ENCODE measurements at places on chromosomes 3 and 15. TPM values are rescaled to one million over a fixed set of nuclear protein-coding genes. Genes with fewer than 3 reads are reported as not detected.

- DNase-seq, result no peak
Observed at GRCh38 chr3:52432225-52432624, 12.7 kb downstream of the SEMA3G start.

GRCh38 chr3:126983276-126983652, 349 bp downstream of the PLXNA1 start:
- no peak for DNase-seq

The GPR62 gene
- under 0.01 TPM for total RNA-seq

GRCh38 chr3:192573240-192573639, 154.1 kb downstream of the FGF12 start:
- no peak for DNase-seq

- DNase-seq, result no peak
Observed at GRCh38 chr15:69150841-69151240, 9.6 kb upstream of the GLCE start.

- peak; percentile 36 for DNase-seq
Observed at GRCh38 chr3:104437131-104437750, 929.5 kb upstream of the ALCAM start.

- DNase-seq, result no peak
Observed at GRCh38 chr3:126580746-126581145, 22.0 kb upstream of the C3orf22 start.

GRCh38 chr3:38365469-38366062, 19.0 kb downstream of the XYLB start:
- DNase-seq, result no peak

DNA sequence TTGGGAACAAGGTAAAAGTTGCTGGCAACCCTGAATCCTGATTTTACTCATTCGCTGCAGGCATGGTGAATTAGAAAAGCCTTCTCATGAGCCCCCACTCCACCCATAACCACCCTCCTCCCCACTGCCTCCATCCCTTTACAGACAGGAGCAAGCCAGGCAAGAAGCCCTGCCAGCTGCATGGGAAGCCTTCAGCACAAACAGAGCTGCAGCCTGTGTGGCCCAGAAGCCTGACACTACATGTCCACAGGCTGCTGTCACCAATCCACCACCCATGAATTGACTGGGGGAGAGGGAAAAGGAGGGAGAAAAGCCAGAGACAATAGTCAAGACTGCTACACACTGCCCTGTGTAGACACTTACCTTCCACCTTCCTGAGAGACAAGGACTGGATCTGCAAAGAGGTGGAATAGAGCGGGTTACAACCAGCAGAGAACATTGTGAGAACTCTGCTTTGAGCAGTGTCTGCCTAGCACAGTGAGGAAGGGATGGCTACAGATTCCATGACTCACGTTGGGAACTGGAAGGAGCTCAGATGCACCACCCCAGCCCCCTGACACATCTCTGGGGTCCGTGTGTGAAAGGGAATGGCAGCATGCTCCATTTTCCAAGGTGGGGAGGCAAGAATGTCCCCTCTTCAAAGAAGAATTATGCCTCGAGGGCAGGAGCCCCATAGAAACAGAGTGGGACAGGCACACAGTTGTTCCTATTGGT, 33.9 kb downstream of the DZIP1L start:
- DNase-seq, result peak; percentile 72

- no peak for DNase-seq
Observed at GRCh38 chr3:55622116-55622515, 135.0 kb upstream of the WNT5A start.

The VEPH1 gene
- total RNA-seq, result 10.3 TPM

- peak; percentile 76 for DNase-seq
Observed at GRCh38 chr3:177603148-177603603, 405.9 kb upstream of the TBL1XR1 start.

The PPP1R14D gene
- not detected for total RNA-seq

DNA sequence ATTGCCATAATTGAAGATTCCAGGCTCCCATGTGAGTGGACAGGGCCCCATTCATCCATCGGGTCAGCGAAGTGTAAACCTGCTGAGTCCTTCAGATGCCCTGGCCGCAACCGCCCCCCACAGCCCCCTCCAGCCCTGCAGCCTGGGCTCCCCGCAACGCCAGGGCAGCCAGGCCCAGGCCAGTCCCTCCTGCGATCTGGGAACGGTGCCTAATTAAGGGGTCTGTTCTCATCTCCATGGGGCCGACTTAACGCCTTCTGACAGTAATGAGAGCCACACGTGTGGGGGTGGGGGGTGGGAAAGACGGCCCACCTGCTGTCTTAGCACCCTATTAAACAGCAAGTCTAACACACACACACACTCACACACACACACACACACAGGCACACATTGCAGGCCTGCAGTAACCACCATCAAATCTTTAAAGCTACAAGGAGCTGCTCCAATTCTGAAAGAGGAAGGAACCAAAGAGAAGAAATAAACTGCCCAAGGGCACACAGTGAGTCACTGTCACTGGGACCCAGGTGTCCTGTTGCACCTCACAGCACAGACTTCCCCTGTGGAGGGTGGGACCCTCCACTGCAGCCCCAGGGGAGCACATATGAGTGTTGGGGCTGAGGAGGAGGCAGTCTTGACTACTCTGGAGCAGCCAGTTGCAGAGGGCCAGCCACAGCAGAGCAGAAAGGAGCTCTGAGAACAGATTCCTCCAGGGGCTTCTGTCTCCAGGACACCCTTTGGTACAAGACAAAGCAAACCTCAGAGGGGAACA, 31.8 kb upstream of the HES1 start:
- DNase-seq, result no peak

GRCh38 chr15:37076543-37076942, 23.8 kb downstream of the MEIS2 start:
- DNase-seq, result peak; percentile 67

GRCh38 chr3:171358181-171358880, 101.9 kb downstream of the TNIK start:
- no peak for DNase-seq

DNA sequence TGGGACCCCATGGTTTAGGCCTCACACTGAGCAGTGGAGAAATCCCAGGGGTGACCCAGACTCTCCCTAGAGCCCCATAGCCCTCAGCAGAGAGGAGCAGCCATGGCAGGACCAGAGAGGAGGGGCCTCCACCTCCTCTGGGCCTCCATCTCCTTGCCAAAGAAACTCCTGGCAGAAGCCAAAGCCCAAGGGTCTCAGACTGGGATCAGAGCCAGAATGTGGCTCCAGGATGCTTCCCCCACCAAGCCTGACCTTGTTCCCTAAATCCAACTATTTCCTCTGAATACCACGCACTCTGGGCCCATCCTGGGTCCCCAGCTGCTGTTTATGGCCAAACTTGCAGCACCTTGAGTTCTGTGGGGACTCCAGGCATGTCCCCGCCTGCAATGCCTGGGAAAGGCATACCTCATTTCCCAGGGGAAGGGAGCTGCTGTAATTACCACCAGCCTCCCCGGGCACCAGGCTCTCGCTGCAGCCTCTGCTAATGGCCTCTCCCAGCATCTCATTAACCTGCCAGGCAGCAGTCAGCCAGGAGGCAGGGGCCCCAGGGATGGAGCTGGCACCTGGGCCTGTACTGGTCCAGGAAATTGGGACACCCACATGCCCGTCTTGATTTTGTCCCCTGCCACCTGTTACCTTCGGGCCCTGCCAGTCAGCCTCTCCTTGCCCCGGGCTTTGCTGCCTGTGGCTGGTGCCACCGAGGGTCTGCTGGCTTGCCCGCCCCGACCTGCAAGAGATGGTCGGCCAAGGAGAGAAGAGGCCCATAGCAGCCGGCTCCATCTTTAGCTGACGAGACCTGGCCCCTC, 4.6 kb downstream of the CCDC9B start:
- DNase-seq, result no peak

- DNase-seq, result no peak
Observed at GRCh38 chr3:114186501-114186900, 7.6 kb upstream of the DRD3 start.

GRCh38 chr3:126151562-126152302, 28.7 kb downstream of the ALDH1L1 start:
- no peak for DNase-seq

The GRAMD2A gene
- total RNA-seq, result under 0.01 TPM

DNA sequence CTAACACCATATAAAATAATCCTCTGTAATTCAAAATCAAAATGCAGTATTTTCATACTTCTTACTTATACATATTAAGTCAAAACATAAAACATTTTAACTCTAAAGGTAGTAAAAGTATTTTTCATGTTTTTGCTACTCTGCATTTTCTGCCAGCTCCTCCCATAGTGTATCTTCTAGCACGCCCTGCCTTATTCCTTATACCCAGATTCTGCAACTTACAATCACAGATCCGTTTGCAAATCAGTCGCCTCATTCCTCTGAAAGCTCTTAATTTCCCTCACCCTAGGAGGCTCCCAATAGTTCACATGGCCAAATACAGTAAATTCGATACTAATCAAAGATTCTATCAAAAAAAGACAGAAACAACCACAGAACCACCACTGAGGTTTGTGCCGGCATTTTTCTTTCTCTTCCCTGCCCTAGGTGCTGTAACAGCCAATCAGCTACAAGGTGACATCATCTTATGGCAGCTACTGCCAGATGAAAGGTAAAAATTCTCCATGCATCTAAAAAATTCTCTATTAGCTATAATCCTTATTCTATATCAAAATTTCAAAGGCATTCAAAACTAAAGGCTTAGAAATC, 72.9 kb downstream of the CLASP2 start:
- peak; percentile 48 for DNase-seq

The LRRN1 gene
- total RNA-seq, result under 0.01 TPM

DNA sequence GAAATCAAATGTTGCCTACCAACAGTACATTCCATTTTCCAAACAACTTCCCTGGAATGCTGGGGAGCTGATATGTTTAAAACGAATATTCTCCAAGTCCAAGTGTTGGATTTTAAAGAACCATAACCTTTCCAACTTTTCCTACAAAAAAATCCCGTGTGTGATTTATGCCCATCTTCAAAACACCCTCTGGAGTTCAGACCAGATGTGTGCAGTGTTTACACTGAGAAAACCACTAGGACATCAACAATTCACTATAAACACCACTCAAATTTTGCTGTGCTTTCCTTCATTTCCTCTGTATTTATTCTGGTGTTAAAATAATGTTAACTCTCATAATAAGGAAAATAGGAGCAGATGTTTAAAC, 2.4 kb downstream of the VGLL4 start:
- peak; percentile 93 for DNase-seq

The XYLB gene
- total RNA-seq, result 4.8 TPM

- DNase-seq, result no peak
Observed at GRCh38 chr15:51938286-51938685, 33.3 kb downstream of the LEO1 start.

The TPM1 gene
- 2,255 TPM for total RNA-seq

- no peak for DNase-seq
Observed at GRCh38 chr3:44880284-44880683, 5.9 kb downstream of the TGM4 start.

The MST1R gene
- total RNA-seq, result 0.32 TPM

The INO80 gene
- total RNA-seq, result 21.6 TPM

The UNC13C gene
- total RNA-seq, result not detected

DNA sequence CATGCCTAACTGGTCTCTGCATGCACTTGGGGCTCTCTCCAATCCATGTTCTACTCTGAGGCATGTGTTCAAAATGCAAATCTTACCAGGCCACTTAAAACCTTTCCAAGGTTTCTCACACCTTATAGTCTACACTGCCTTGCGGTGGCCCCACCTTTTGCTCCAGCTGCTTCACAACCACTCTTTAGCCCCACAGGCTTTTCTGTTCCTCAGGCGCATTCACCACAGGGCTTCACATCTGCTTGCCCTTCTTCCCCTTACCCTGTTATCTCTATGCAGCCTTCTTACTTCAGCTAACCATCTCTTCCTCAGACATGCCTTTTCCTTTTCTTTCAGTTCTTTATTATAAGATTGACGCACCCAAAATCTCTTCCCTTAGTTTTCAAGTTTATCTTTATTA, 37.8 kb downstream of the MINDY4B start:
- no peak for DNase-seq

DNA sequence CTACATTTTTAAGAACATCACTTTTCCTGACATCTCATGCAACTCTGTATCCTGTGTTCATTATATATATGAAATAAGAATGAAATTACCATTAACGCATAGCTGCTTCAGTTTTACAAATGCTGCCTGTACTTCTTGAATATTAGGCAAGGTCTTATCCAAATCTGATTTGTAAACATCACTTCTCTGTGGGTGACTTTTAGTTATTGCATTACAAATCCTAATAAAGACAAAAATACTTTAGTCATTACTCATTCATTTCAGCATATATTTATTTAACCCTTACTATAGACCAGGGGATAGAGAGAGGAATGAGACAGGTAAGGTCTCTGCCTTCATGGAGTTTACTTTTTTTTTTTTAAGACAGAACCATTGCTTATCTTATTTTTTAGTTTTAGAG, 36.8 kb downstream of the MTMR10 start:
- DNase-seq, result peak; percentile 56

The CD80 gene
- not detected for total RNA-seq

Measured in fibroblast of villous mesenchyme (primary cell).